ENCODE measurements at places on chromosomes 4 and X.

- no peak for DNase-seq
These were observed 85.3 kb upstream of the RBPJ start for GRCh38 chr4:26235500-26235899.

DNA sequence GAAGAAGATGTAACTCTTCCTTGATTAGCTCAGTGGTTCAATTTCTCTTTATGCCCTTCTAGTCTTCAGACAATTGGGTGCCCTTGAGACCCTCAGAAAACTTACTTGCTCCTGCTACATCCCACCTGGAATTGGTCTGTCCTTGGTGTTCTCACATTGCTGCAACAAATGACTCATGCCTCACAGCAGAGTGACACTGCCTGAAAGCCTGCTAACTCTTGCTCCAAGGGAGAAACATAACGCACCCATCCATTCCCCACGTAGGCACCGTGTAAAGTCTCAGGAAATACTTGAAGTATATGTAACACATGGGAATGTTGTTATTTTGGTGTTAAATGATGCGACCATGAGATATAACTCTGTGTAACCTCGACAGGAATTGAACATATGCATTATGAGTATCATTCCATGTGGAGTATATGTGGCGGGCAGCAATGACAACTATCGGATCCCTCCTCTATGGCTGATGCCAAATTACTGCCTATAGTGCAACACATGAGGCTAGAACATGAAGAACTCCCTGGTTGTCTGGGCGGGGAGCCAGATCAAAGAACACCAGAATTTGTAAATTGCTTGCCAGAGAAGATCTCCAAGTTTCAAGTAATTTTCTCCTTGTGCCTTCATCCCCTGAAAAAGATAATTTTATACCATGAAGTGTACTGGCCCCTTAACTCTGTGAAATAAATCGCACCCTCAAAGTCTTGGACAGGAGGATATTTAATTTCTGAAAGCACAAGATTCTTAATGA is 231.3 kb upstream of the STK26 start:
- no peak for DNase-seq

GRCh38 chrX:41703574-41704029 is 14.8 kb downstream of the GPR34 start:
- no peak for DNase-seq

- DNase-seq, result no peak
These were observed 139.2 kb downstream of the ASMT start for GRCh38 chrX:1754077-1754476.

- DNase-seq, result no peak
These were observed 3.4 kb downstream of the ATP1B4 start for GRCh38 chrX:120365320-120365719.

DNA sequence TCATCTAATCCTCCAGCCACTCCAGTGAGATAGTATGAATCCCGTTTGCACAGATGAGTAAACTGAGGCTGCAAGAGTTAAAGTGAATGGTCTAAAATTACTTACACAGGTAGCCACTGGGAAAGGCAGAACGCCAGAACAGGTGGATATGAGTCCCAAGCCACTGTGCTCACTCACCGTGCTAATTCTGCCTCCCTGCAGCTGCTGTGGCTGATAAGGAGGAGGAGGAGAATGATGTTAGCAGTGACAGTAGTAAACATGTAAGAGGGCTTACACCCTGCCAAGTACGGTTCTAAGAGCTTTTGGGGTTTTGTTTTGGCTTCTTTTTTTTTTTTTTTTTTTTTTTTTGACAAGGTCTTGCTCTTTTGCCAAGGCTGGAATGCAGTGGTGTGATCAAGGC is 90.5 kb upstream of the PRPS2 start:
- DNase-seq, result no peak
